ENCODE measurements at places on chromosomes 16 and 17. TPM values are rescaled to one million over a fixed set of nuclear protein-coding genes. Genes with fewer than 3 reads are reported as not detected.

GRCh38 chr17:3546997-3547396 lies 10.6 kb downstream of the TRPV3 start:
- DNase-seq: no peak

- peak; percentile 46 for DNase-seq
Measured at GRCh38 chr17:51119415-51120356, 982 bp downstream of the SPAG9 start.

Gene PVALEF
- not detected for total RNA-seq

Gene CCL7
- total RNA-seq: 0.28 TPM

GRCh38 chr17:81885869-81886548 lies 5.4 kb downstream of the ALYREF start:
- DNase-seq: no peak

- DNase-seq: no peak
Measured at GRCh38 chr16:78667675-78668074, 568.2 kb downstream of the WWOX start.

Gene C16orf86
- total RNA-seq: 0.28 TPM

Gene CCL4L2
- not detected for total RNA-seq

Gene PRAC2
- total RNA-seq: not detected

DNA sequence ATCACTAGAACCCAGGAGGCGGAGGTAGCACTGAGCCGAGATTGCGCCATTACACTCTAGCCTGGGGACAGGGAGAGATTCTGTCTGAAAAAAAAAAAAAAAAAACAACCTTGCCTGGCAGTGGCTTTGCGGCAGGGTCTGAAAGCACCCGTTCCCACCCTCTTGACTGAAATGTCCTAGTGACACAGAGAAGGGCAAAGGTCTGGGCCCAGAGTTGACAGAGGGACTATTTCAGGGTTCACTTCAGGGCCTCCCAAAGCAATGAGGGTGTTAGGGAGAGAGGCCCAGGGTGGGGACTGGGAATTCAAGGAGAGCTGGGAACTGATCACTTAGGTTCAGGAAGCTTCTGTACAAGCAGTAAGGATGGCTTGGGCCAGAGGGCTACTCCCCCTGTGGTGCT lies 13.8 kb upstream of the CDRT15L2 start:
- no peak for DNase-seq

Gene FZD2
- 21.3 TPM for total RNA-seq

Gene ASB16
- total RNA-seq: not detected

- no peak for DNase-seq
Measured at GRCh38 chr17:66485309-66485947, 183.0 kb downstream of the PRKCA start.

Gene TVP23A
- total RNA-seq: not detected

Gene TNK1
- under 0.01 TPM for total RNA-seq

DNA sequence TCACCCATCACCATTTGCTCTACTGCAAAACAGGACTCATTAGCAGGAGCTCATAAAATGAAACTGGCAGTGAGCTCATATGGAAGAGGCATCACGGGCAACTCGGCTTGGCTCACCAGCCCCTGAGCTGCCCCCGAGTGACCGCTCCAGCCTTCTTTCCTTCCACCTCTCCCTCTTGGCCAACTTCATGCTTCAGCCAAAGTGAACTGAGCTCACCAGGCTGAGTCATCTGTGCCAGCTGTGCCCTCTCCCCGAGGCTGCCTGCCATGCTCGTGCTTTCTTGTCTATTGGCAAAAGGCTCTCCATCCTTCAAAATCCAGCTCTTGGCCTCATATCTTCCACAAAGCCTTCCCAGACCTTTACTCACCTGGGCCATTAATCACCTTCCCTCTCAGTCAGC lies 391.4 kb downstream of the WWOX start:
- no peak for DNase-seq

- no peak for DNase-seq
Measured at GRCh38 chr17:917391-917811, 62.2 kb downstream of the NXN start.

DNA sequence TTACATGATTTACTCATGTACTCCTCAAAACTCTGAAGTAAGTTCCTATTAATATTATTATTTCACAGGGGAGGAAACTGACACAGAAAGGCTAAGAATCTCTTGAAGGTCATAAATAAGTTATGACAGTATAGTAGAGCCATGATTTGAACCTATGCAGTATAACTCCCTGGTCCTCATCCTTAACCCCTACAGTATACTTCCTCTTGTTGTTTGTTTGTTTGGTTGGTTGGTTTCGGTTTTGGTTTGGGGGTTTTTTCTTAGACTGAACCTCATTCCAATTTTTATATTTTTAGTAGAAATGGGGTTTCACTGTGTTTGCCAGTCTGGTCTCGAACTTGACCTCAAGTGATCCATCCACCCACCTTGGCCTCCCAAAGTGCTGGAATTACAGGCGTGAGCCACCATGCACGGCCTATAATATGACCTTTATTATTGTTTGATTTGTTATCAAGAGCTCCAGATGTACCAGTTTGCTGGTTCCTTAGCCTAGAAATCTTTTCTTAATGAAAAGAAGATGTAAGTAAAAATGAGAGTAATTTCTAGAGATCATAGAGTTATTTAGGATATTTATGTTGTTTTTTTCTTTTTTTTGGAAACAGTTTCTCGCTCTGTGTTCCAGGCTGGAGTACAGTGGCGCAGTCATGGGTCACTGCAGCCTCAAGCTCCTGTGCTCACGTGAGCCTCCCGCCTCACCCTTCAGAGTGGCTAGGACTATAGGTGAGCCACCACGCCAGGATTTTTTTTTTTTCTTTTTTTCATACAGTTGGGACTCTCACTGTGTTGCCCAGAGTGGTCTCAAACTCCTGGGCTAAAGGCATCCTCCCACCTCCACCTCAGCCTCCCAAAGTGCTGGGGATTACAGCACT lies 4.8 kb downstream of the PRR11 start:
- no peak for DNase-seq

- peak; percentile 30 for DNase-seq
Measured at GRCh38 chr16:10576390-10577304, 3.8 kb downstream of the EMP2 start.

- no peak for DNase-seq
Measured at GRCh38 chr17:56676810-56677209, 83.3 kb downstream of the NOG start.

- no peak for DNase-seq
Measured at GRCh38 chr16:88982286-88983084, 5.5 kb upstream of the CBFA2T3 start.

DNA sequence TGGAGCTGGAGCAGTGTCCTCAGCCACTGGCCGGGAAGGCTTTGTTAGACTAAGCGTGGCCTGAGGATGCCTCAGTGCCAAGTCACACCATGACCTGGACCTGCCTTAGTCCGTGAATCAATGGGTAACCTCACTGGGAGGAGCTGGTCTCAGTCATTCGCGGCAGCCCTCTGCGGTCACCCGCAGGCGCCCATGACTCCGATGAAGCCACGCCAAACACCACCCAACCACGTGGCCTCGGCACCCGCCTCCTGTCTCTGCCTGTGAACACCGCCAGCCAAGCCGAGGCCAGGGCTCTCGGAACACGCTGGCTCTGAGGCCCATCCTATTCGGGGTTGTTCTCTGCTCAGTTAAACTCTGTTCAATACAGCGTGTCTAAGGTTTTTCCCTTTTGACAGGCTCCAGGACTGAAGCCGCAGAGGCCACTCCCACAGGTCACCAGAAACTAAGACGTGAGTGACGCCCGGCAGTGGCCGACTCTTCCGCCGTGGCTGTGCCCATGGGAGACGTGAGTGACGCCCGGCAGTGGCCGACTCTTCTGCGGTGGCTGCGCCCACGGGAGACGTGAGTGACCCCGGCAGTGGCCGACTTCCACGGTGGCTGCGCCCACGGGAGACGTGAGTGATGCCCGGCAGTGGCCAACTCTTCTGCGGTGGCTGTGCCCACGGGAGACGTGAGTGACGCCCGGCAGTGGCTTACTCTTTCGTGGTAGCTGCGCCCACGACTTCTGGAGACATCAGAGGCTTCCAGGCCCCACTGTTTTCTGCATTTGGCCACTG lies 16.8 kb upstream of the PABPN1L start:
- no peak for DNase-seq

DNA sequence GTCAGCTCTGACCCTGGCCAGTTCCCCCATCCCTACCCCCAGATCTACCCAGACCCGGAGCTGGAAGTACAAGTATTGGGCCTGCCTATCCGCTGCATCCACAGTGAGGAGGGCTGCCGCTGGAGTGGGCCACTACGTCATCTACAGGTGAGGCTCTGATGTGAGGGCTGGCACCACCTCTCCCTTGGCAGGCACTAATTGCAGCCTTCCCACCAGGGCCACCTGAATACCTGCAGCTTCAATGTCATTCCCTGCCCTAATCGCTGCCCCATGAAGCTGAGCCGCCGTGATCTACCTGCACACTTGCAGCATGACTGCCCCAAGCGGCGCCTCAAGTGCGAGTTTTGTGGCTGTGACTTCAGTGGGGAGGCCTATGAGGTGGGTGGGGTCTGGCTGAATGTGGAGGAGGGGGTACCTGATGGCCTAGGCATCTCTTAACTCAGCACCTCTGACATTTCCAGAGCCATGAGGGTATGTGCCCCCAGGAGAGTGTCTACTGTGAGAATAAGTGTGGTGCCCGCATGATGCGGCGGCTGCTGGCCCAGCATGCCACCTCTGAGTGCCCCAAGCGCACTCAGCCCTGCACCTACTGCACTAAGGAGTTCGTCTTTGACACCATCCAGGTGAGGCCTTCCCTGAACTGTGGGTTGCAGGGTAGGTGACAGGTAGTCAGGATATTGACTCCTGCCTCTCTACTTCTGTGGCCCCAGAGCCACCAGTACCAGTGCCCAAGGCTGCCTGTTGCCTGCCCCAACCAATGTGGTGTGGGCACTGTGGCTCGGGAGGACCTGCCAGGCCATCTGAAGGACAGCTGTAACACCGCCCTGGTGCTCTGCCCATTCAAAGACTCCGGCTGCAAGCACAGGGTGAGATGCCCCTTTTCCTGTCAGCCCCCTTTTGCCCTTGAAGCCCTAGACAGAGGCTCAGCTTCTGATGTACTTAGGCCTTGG lies 4.3 kb downstream of the TRAF4 start:
- DNase-seq: no peak

- DNase-seq: no peak
Measured at GRCh38 chr17:59863616-59864015, 29.1 kb downstream of the TUBD1 start.

Gene PALB2
- 11.7 TPM for total RNA-seq

DNA sequence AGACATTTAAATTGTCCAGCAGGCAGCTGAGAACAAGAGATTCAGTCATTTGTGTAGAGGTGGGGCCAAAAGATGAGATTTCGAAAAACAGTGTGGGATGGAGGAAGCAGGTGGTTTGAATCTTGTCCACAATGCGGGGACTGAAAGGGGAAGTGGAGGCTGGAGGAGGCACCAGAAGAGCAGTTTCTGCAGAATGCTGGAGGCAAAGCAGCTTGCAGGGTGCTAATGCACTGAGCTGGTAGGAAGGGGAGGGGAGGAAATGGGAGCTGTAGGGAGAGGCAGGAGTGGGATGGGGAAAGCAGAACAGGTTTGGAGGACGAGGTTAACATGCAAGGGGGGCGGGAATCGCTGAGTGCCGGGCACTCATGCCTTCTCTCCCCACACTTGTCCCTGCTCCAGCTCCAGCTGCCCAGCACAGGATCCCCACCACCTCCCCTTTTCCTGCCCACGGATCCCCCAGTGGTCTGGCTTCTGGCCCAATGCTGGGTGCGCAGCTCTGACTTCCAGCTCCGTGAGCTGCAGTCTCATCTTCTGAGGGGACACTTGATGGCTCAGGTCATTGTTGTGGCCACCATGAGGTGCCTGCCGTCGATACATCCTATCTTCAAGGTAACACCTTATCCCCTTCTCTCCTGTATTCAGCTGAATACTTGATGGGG lies 9.4 kb downstream of the C17orf100 start:
- no peak for DNase-seq

DNA sequence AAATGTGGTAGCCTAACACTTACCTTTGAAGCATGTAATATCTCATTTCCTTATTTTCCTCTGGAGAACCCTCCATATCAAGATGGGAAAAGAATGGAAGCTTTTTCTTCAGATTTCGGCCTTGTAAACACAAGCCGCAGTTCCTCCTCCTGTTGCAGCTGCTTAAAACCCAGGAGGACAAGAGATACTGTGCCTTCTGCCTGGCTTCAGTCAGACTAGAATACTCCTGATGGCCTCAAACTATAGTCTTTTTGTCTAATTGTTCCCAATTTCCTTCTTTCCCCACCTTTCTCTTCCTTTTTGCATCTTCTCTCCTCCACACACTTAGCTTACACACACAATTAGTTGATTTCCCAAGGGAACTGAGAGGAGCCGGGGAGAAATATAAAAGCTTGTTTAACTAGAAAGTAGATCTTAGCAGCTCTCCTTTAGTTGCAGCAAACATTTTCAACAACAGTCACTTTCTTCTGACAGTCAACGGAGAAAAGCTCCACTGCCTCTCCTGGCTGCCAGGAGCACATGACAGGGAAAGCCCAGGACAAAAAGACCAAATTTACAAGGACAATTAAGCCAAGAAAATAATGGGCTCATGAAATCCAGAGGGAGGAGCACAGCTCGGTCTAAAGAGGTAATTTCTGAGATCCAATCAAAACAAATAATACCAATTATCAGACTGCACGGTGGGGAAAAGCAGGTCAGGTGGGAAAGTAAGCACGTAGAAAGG lies 76.4 kb upstream of the C17orf78 start:
- no peak for DNase-seq

DNA sequence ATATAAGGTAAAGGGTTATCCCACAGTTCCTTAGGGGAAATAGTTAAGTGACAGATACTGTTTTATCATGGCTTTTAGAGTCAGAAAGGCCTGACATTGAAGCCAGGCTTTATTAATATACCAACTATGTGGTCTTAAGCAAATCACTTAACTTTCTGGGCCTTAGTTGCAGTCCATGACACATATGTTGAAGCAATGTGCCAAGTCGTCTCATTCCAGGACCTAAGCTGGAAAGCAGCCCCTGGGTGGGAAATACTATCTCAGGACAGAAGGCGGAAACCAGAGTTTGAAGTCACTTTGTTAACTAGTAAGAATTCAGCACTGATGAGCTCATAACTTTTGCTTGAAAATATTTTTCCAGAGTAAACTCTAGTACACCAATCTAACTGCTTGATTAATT lies 80.0 kb downstream of the USP32 start:
- DNase-seq: peak; percentile 77

DNA sequence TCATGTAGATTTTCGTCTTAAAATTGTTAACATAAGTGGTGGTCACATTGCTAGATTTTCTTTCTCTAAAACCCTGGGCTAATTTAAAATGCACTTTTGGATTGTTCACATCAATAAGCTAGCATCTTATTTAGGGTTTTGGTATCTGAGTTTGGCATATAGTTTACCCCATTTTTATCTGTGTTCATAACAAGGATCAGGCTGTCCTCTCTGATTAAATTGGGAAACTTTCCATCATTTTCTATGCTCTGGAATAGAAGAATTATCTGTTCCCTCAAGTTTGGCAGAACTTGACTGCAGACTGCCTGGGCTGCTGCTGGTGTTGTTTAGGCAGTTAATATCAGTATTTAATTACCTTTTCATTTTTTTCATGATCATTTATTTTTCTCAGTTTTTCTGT lies 1.8 kb downstream of the SPECC1 start:
- DNase-seq: no peak
